ENCODE measurements at places on chromosomes 16 and 17.

- DNase-seq = no peak
Measured at GRCh38 chr16:51312363-51313150, 161.5 kb upstream of the SALL1 start.

DNA sequence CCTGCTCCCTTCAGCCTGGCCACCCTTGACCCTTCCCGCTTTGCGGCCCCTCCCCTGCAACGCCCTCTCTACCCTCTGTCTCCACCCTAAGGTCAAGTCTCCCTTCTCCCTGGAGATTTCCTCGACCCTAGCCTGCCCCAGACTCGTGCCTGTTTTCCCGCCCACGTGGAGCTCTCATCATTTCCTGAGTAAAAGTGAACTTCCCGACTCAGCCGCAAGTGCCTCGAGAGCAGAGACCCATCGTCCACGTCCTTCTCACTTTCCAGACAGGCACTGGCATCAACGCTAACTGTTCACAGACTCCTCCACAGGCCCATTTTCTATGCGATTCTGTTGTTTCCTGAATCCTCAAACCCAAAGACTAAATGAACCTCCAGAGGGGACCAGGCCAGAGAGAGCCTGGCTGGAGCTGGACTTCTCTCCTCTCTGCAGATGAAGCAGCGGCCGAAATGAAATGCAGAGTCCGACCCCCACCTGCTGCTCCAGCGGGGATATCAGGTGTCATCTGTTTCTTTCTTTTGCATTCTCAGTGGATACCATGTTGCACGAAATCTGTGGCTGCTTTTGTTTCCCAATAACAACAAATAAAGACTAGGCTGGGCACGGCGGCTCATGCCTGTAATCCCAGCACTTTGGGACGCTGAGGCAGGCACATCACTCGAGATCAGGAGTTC is 52.5 kb downstream of the RTN4RL1 start:
- DNase-seq = no peak

DNA sequence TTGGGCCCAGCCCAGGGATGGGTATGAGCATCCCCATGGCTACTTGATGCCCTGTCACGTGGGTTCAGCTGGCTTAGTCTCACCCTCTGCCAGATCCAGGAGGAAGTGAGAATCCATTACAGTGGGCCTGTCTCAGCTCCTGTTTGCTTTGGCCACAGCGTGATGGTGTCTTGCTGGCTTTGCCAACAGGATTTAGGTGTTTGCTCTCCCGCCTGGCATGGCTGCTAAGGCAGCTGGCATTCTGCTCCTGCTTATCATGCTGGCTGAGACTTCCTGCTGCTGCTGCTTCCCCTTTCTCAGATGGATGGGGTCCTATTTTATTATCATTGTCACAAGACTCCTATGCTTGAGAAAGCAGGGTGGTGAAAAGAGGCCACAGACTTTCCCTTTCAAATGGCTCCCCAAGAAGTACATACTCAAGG is 28.3 kb upstream of the HOXB13 start:
- no peak for DNase-seq

DNA sequence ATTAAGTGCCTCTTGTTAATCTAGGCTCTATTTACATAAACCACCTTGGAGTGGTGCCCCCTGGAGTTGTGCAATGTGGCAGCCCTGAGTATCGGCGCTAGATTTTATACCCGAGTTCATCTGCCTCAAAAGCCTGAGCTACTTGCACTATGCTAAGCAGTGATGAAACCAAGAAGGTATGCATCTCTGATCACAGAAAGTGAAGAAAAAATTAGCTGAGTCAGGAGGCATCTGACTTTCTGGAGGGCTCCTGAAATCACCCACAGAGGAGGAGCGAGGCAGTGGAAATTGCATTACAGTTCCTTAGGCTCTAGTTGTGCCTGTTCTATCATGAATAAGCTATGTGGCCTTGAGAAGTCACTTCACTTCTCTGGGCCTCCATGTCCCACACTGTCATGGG is 80.3 kb upstream of the PSMD7 start:
- no peak for DNase-seq

DNA sequence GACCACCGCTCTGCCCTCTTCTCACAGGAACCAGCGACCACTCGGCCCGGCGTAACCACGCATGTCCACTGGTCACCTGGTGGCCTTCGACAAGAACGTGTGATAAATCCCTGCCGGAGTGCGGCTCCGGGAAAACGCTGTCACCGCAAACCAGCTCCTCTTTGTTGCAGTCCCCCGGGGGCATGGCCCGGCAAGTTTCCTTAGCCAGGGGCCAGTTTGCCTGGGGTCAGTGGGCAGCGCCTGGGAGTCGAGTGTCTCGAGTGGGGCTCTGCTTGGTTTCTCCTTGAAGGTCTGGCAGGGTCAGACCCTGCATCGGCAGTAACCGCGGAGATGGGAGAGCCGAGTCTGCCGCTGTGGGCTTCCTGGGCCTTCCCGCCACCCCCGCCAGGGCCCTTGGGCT is 52.5 kb downstream of the JPH3 start:
- DNase-seq = no peak

GRCh38 chr17:50218071-50218759 is 16.8 kb upstream of the COL1A1 start:
- no peak for DNase-seq

DNA sequence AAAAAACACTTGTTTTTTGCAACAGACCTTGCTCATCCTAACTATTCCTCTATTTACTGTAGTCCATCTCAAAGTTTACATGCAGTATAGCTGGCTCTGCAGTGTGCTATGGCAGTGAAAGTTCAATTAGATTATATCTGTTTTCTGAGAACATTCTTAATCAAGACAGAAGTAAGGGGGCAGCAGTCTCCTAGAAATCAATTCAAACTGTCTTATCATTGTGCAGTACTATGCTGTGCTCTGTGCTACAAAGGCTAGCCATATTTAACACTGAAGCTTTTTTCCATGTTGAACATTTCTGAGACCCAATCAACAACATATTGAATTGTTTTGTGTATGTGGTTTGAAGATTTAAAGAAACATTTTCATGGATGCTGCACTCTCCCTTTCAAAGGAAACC is 11.4 kb downstream of the NETO2 start:
- DNase-seq = no peak

DNA sequence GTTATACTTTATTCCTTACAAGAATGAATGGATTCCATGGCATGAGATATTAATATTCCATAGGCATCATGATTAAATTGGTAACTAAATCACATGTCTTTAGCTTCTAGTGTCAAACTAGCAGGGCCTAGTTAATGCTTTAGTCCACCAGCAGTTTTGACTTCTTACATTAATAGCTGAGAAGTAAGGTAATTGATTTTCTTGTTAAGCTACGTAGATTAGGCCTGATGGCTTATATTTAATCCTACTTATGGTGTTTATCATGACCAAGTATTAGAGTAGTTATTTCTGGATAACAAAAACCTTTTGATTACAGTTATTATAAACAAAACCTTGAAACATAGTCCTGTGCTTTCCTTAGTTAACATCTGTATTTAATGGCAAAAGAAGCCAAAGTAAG is 184.5 kb downstream of the TANC2 start:
- DNase-seq = no peak

DNA sequence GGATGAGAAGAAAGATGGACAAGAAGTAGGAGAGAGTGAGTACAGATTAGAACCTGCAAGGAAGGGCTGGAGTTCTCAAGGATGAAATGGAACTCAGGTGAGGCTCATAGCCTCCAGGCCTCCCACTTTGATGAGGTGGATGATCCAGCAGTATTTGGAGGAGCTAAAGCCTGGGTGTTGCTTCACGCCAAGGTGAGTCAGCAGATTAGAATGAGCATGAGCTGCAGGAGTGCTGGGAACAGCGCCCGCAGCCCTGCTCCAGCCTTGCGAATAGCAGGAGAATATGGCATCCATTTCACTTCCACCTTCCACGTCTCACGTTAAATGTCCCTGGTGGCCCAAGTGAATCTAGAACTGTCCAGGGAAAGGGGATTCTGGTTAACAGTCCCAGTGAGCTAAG is 94.4 kb upstream of the CPHXL start:
- no peak for DNase-seq

GRCh38 chr17:39131616-39132015 is 19.8 kb downstream of the PLXDC1 start:
- DNase-seq = no peak

DNA sequence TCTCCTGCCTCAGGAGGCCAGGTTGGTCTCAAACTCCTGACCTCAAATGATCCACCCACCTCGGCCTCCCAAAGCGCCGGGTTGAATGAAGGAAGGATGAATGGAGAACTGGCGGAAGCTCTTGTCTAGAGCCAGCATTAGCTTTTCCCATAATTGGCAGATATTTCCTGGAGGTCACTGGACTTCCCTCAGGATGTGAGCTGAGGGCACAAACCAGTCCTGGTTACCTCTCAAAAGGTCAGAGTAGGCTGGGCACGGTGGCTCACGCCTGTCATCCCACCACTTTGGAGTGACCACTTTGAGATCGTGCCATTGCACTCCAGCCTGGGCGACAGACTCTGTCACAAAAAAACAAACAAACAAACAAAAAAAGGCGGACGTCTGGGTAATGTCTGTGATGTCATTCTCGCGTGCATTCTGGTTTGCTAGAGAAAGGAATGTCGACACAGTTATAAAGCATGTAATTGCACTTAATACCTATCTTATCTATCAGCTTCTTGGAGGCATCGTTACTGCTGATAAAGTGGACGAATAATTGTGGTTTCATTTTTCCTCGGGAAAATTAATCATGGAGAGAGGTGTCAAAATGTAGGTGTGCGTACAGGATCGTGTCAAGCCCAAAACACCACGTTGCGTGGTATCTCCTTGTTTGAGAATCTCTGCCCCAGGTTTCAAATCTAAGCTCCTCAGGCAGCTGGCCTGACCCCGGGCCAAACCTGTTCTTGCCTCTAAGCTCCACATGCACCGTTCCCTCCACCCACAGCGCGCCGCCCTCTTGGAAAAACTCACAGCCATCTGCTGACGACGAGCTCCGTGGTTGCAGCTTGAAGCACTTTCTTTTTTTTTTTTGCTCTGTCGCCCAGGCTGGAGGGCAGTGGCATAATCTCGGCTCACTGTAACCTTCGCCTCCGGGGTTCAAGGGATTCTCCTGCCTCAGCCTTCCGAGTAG is 6.4 kb upstream of the CRK start:
- DNase-seq = no peak

DNA sequence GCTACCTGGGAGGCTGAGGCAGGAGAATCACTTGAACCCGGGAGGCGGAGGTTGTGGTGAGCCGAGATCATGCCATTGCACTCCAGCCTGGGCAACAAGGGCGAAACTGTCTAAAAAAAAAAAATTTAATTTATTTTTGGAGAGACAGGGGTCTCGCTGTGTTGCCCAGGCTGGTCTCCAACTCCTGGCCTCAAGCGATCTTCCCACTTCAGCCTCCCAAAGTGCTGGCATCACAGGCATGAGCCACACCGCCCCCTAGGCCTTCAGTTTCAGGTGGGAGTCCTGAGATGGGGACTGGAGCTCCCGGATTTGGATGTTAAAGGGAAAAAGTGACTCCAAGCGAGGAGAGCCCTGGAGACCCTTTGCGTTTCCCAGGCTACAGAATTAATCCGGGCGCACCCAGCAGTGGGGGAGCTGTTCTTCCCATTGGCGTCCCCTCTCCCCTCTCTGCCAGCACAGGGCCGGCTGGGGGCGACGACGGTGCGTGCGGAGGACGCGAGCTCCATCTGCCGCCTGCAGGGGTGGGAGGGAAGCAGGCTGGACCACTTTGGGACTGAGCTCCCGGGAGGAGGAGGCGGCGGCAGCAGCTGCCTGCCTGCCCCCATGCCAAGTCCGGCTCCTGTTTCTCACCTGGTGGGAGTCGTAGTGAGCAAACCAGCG is 49.3 kb upstream of the USP7 start:
- DNase-seq = no peak

- DNase-seq = no peak
Measured at GRCh38 chr17:39556423-39556822, 51.3 kb downstream of the NEUROD2 start.

- DNase-seq = no peak
Measured at GRCh38 chr16:3057181-3058138, 8.0 kb upstream of the IL32 start.

- no peak for DNase-seq
Measured at GRCh38 chr16:27518226-27518625, 31.5 kb downstream of the GTF3C1 start.

- no peak for DNase-seq
Measured at GRCh38 chr16:60127196-60127595, 1393.1 kb upstream of the GOT2 start.

GRCh38 chr17:44879376-44879775 is 19.9 kb downstream of the EFTUD2 start:
- DNase-seq = no peak

GRCh38 chr16:71658771-71659170 is 32.8 kb downstream of the MARVELD3 start:
- DNase-seq = no peak

- no peak for DNase-seq
Measured at GRCh38 chr16:49330562-49331201, 42.9 kb upstream of the C16orf78 start.

DNA sequence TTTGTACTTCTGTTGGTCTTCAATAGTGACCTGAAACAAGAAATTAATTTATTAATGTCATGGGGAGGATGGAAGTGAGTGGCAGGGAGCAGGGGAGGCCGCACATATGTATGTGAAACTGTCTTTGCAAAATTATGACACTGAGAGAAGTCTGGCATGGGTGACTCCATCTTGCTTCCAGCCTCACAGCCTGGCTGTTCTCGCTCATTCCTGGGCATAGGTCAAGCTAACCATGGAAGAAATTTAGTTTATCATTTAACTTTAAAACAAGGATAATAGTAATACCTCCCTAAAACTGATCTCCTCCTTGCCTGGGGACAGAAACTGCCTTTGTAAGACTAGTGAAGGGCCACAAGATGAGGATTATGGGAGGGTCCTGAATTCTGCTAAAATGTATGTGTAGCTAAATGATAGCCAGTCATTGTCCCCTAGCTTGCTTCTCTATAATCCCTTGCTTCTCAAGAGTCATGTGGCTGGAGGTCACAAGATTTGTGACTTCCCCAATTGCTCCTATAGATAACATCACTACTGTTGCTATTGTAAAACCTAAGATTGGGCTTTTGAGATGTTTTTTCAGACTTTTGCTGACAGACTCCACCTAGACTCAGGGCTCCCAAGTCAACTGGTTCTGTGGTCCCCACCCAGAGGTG is 126.0 kb downstream of the HS3ST3A1 start:
- no peak for DNase-seq

- DNase-seq = no peak
Measured at GRCh38 chr17:82693168-82693867, 5.2 kb downstream of the RAB40B start.

- no peak for DNase-seq
Measured at GRCh38 chr16:13621639-13622038, 298.3 kb upstream of the ERCC4 start.

GRCh38 chr16:2529061-2529931 is 1.9 kb downstream of the CEMP1 start:
- no peak for DNase-seq

DNA sequence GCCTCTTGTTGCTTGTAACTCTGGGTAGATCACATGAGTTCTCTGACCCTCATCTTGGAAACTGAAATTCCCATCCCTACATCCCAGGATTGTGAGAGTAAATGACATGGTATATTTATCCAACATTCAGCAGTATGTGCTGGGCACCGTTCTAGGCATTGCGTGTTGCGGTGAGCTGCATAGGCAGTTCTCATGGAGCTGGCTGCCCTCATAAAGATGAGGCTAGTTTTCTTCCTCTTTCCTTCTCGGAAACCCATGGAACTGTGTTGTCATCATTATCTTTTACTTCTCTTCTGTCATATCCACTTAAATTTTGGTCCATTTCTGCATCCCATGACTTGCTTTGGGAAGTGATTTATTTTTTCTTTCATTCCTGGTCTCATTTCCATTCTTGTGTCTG is 17.2 kb downstream of the CMIP start:
- no peak for DNase-seq
